ENCODE measurements at places on chromosomes 13 and 19.
A peak's percentile ranks its signal among the peaks of the same experiment; 100 is the strongest.

- no peak for DNase-seq
Observed at GRCh38 chr19:2345076-2345475, 15.0 kb upstream of the TMPRSS9 start.

DNA sequence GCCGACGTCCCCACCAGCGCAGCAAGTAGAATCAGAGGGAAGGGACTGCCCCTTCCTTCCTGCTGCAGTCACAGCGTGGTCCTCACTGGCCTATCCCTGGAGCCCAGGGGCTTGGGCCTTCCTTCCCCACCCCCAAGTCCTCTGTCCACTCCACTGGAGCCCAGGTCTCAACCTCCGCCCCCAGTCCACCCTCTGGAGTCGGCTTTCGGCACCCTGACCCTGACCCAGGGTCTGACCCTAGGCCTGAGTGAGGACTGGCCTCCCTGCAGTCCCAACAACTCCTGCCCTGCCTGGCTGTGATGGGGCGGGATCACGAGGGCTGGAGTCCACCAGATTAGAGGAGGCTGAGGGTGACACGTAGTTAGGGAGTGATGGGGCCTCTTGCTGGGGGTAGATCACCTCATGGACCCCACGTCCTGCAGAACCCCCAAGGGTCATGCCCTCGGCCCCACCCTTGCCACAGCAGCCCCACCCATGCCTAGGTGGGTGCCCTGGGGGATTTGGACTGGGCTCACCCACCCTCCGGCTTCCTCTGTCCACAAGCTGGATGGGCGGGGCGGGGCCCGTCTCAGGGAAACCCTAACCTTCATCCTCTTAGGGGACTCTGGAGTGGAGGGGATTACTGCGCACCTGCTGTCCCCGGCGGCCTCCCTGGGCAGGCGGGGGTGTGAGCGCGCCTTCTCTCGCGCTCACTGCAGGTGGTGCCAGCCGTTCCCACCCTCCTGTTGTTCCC is 3.8 kb downstream of the RAX2 start:
- DNase-seq, result no peak

GRCh38 chr13:98533912-98534311 is 43.0 kb downstream of the STK24 start:
- DNase-seq, result no peak

DNA sequence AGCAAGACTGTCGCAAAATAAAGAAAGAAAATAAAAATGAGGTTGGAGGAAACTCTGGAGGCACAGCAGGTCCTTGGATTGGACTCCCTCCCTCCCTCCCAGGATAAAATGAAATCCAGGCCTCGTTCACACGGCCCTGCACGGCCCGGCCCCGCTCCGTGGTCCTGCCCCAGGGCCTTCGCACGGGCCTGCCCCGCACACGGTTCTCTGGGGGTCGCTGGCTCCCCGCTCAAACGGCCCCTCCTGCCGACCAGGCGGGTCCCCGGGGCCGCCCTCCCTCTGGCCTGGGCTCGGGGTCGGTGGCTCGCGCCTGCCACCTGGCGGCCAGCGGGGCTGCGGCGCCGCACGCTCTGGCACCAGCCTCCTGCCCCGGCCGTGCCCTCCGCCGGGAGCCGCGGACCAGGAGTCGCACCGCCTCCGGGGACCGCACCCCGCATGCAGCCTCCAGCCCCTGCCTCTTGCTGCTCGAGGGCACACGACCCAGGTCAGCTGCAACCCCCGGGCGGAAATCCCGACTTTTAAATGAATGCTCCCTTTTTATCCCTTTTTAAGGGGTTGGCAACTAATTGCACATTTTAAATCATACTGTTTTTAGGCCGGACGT is 1.5 kb upstream of the WDR18 start:
- DNase-seq, result peak; percentile 66

DNA sequence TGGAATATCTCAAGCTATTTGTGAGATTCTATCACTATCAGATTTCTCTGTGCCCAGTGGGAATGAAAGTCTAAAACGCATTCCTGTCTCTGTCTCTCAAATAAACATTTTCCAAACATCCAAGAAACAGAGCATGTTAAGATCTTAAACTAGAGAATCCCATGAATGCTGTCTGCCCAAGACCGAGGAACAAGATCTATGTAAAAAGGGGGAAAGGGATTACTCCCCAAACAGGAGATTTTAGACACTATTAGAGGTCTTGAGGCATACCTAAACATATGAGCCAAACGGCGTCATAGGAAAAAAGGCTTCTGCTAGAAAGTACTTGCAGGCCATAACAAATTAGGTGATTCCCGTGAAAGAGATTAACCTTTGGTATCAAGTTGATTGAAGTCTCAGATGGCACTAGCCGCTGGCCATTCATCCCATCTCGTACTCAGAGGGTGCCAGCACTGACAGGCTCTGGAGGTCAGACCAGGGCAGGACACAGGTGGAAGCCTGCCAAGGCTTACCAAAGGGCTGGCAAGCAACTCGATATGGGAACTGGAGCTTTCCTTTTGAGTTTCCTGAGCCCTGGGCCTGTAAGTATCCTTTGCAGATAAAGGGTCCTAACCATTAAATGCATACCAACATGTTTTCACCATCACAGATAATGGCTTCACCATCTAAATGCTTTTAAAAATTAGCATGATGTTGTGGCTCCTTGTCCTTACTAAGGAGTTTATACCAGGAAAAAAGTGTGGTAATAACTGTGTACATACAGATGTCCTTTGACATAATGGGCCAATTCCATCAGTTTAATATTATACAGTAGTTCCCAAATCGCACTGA is 225.2 kb downstream of the FOXO1 start:
- DNase-seq, result no peak

GRCh38 chr19:2631213-2631821 is 71.2 kb downstream of the GNG7 start:
- DNase-seq, result no peak

DNA sequence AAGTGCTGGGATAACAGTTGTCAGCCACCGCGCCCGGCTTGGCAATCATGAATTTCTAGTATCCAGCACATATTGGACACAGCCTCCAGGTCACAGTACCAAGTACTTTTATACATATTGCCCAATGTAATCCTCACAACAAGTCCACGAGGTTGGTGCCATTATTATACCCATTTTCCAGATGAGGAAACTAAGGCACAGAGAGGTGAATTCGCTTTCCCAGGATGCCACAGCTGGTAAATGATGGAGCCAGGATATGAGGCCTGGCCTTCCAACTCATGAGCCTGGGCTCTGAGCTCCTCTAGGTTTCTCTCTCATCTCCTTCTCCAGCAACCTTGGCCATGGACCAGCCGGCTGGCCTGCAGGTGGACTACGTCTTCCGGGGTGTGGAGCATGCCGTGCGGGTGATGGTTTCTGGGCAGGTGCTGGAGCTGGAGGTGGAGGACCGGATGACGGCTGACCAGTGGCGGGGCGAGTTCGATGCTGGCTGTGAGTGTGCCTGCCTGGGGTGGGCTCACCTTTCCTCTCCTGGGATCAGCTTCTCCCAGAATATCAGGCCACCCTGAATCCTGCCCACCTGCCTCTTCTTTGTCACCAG is 7.5 kb downstream of the CCDC61 start:
- DNase-seq, result no peak

DNA sequence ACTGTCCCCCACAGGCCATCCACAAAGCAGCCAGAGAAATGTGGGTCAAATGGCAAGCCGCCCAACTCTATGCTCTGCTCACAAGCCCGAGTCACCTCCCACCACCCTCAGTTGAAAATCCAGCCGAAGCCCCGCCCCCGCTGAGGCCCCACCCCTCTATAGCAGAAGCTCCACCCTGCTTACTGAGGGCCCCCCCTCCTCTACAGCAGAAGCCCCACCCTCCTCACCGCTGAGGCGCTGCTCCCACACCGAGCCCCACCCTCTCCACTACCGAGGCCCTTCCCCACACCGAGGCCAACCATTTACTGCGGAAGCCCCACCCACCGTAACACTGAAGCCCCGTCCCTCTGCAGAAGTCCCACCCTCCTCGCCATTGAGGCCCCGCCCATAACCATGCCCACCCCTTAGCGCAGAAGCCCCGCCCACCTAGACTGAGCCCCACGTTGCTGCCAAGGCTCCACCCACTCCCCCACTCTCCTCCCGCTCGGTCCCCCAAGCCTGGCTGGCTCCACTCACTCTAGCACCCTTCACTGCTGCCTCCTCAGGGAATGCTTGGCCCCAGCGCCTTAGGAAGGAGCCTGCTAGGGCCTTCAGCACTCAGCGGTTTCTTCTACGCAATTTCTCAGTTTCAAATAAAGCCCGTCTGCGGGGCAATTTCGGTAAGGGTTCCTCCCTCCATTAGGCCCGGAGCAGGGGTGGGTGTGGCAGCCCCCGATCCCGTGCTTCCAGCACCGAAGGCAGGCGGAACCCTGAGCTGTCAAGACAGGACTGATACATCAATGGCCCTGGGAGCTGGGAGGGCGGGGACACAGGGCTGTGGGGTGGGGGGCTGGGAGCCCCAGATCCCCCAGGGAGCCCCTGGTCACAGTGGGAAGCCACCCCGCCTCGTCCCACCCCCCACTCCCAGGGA is 9.0 kb upstream of the MYDGF start:
- no peak for DNase-seq

GRCh38 chr13:66974174-66974573 is 256.0 kb downstream of the PCDH9 start:
- DNase-seq, result no peak

GRCh38 chr19:45075301-45076028 is 813 bp downstream of the ZNF296 start:
- DNase-seq, result peak; percentile 65

DNA sequence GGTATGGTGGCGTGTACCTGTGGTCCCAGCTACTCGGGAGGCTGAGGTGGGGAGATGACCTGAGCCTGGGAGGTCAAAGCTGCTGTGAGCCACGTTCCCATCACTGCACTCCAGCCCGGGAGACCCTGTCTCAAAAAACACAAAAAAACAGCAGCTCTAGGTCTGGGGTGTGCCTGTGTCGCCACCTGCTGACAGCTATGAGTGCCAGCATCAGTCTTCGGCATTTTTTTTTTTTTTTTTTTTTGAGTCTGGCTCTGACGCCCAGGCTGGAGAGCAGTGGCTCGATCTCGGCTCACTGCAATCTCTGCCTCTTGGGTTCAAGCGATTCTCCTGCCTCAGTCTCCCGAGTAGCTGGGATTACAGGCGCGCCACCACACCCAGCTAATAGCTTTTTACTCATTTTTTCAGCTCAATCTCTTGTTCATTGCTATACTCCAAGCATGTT is 10.1 kb downstream of the AP2S1 start:
- DNase-seq, result peak; percentile 45

GRCh38 chr19:29417048-29417447 is 108.7 kb upstream of the VSTM2B start:
- DNase-seq, result no peak

All from NCI-H774 (cell line).